Thoracic aorta (tissue), 2 donors: ENCODE measurements at places on chromosomes 6 and 20.

- DNase-seq, result no peak
Observed at GRCh38 chr6:166935353-166935752, 21.0 kb downstream of the RNASET2 start.

DNA sequence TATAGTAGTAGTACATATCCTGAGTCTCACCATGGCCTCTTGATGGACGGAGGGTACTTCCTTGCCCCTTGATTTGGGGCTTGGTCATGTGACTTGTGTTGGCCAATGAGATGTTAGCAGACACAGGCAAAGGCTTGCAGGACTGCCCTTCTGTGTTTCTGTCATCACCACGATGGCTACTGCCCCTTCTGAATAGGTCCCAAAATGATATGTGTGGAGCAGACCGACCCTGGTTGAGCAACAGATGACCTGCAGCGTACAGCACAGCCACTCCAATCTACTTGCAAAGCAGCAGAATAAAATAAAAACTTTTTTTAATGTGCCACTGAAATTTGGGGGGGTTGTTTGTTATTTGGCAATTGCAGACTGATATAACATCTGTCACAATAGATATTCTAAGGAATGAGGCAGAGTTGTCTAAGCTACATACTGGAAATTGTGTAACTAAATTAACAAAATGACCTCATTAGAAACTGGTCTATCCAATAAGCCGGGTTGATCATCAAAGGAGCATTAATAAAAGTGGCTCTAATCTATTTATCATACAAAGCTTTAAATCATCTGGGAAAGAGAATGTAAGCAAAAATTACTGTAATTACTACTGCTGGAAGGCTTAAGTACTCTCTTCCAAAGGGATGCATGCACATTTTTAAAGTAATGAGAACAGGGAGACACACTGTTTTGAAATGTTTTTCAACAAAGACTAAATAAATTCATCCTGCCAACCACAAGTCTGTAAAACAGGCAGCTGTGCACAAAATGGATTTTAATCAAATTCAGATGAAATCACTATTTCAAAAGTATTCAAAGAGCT lies 209.5 kb downstream of the KIF16B start:
- DNase-seq, result no peak

- no peak for DNase-seq
Observed at GRCh38 chr6:18792866-18793265, 405.7 kb downstream of the RNF144B start.

DNA sequence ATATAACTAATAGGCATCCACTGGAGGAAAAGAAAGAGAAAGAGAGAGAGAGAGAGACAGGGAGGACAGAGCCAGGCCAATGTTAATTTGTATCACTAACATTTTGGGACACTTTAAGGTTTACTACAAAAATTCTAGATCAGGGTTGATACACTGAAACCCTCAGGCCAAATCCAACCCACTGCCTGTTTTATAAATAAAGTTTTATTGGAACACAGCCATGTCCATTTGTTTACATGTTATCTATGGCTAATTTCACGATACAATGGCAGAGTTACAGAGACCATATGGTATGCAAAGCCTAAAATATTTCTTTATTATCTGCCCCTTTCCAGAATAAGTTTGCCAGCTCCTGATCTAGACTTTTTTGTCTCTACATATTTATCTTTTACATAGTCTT lies 263.9 kb downstream of the ZNF217 start:
- no peak for DNase-seq

GRCh38 chr6:31510007-31510406 lies 12.1 kb downstream of the MICB start:
- DNase-seq, result no peak

GRCh38 chr6:3791526-3792203 lies 40.2 kb upstream of the PXDC1 start:
- DNase-seq, result no peak

DNA sequence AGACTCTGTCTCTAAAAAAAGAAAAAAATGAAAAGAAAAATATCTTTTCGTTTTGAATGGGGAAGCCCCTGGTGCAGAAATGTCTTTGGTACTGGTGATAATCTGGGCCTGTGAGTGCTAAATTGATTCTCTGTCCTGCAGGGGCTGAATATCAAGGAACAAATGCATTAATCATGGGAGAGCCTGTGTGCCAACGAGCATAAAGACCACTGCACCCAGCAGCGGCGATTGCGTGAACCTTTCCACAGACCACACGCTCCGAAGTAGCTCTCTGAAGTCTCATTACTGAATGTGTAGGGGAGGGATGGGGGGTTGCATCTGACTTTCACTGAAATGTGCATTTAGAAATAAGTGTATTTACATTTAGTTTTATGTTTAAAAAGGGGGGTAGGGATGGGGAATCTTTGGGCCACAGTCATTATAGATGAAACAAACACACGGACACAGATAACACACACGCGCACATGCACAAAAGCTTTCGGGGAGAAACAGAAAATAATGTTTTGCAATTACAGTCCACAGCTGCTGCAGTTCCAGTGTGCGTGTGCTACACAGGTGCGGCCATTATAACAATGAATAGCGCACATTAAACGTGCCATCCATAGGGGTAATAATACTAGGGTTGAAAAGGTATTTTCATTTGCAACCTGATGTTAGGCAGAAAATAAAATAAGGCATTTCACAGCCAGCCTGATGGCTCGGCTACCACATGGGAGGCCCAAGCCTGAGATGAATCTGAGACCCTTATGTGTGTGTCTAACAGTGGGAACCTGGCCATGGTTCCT lies 154.0 kb downstream of the MBOAT1 start:
- no peak for DNase-seq

- DNase-seq, result no peak
Observed at GRCh38 chr20:47188540-47188939, 168.0 kb downstream of the ZMYND8 start.

- no peak for DNase-seq
Observed at GRCh38 chr6:68994521-68994920, 359.4 kb downstream of the ADGRB3 start.

DNA sequence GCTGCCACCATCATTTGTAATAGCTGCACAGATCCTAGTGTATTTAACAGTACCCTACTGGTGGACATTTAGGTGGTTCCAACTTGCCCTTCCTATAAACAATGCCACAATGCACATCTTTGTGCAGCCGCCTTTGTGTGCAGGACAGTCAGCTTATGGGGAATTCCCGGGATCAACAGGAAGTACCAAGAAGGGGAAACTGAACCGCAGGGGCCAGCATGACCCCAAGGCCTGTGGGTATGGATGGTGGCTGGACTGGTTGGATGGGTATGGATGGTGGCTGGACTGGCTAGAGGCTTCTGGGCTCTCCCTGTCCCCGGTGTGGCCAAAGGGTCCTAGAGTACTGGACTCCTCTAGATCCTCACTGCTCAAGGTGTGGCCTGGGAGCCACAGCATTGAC lies 46.7 kb downstream of the CEBPB start:
- no peak for DNase-seq

GRCh38 chr20:58102261-58102660 lies 126.2 kb downstream of the ANKRD60 start:
- no peak for DNase-seq

DNA sequence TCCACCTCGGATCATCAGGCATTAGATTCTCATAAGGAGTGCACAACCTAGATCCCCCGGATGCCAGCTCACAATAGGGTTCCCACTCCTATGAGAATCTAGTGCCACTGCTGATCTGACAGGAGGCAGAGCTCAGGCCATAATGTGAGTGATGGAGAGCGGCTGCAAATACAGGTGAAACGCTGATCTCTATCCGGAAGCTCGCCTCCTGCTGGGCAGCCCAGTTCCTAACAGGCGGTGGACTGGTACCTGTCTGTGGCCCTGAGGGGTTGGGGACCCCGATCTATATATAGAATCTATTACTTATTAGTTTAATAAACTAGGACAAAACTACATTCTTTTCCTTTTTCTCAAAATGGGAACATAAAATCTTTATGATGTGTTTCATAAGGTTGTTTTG lies 741.9 kb downstream of the RFPL4B start:
- no peak for DNase-seq

- DNase-seq, result no peak
Observed at GRCh38 chr20:14470977-14471661, 133.7 kb upstream of the FLRT3 start.

GRCh38 chr6:131761060-131761761 lies 46.6 kb upstream of the ENPP1 start:
- no peak for DNase-seq

GRCh38 chr6:39396854-39397253 lies 74.4 kb upstream of the KCNK16 start:
- no peak for DNase-seq

- no peak for DNase-seq
Observed at GRCh38 chr20:49028684-49029083, 17.4 kb upstream of the CSE1L start.
